NCI-H524 treated with DMSO at 0.1 percent for 48 hours (cell line): ENCODE measurements at places on chromosomes 11 and 22.

DNA sequence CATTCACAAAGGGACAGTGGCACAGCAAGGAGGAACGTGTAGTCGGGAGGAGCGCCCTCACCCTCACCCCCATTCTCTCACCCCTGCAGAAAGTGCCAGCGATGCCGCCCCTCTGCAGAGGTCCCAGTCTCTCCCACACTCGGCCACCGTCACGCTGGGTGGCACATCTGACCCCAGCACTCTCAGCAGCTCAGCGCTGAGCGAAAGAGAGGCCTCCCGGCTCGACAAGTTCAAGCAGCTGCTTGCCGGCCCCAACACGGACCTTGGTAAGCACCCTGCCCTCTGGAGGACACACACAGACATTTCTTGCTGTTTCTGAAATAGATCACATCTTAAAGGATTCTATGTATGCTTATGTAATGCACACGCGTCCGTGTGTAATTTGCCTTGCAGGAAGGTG is 34.9 kb downstream of the TBC1D22A start:
- DNase-seq = no peak

DNA sequence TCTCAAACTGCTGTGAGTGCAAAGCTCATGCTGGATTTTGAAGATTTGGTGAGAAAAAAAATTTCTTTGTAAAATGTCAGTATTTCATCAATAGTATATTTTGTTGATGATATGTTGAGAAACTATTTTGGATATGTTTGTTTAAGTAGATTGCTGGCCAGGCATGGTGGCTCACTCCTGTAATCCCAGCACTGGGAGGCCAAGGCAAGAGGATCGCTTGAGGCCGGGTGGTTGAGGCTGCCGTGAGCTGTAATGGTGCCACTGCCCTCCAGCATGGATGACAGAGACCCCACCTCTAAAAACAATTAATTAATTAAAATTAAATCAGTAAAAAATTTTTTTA is 6.9 kb upstream of the IFITM3 start:
- DNase-seq = no peak

GRCh38 chr22:49621601-49622210 is 206.0 kb downstream of the BRD1 start:
- no peak for DNase-seq

GRCh38 chr11:131999955-132000354 is 629.5 kb downstream of the NTM start:
- DNase-seq = no peak

DNA sequence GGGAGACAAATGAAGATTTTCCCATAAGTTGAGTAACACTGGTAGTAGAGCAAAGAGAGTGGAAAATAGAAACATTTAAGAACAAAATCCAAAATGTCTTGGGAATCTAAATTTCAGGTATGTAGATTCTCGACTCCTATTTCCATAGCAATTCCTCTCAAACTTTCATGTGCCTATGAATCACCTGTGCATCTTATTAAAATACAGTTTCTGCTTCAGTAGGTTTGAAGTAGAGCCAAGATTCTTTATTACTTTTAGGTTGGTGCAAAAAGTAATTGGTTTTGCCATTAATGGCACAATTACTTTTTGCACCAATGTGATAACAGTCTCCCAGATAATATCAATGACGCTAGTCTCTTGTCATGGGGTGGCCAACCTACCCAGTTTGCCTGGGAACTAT is 115.3 kb upstream of the SLC5A12 start:
- no peak for DNase-seq

DNA sequence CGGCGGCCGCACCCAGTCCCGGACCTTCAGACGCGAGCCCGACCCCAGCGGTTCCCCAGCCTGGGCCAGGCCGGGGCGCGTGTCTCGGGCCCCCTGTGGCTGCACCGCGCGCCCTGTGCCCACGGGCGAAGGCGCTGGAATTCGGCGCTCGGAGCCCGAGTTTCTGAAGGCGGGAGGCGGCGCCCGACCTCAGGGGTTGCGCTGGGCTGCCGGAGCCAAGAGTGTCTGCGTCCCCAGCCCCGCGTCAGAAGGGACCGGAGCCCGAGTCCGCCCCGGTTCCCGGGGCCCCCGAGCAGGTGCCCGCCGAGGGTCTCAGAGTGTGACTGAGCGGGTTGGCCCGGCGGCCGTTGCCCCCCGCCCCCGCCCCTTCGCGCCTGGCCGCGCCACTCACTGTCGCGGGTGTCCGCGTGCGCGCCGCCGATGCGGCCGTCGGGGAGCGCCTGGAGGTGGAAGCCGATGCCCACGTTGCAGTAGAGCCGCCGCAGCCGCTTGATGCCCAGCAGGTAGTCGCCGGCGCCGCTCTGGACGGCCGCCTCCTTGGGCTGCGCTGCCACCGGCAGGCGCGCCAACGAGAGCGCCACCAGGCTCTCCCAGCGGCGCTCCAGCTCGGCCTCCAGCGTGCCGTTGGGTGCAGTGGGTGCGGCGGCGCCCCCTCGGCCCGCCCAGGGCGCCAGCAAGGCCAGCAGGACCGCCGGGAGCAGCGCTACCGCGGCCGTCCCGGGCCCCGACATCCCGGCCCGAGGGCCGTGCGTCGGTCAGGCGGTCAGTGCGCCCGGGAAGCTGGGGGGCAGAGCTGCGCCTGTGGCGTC is 583 bp downstream of the FGF4 start:
- no peak for DNase-seq
